Renal cortical epithelial cell (primary cell): ENCODE measurements at places on chromosomes 5 and 9.

- no peak for DNase-seq
Observed at GRCh38 chr9:116144555-116144954, 9.0 kb upstream of the PAPPA start.

DNA sequence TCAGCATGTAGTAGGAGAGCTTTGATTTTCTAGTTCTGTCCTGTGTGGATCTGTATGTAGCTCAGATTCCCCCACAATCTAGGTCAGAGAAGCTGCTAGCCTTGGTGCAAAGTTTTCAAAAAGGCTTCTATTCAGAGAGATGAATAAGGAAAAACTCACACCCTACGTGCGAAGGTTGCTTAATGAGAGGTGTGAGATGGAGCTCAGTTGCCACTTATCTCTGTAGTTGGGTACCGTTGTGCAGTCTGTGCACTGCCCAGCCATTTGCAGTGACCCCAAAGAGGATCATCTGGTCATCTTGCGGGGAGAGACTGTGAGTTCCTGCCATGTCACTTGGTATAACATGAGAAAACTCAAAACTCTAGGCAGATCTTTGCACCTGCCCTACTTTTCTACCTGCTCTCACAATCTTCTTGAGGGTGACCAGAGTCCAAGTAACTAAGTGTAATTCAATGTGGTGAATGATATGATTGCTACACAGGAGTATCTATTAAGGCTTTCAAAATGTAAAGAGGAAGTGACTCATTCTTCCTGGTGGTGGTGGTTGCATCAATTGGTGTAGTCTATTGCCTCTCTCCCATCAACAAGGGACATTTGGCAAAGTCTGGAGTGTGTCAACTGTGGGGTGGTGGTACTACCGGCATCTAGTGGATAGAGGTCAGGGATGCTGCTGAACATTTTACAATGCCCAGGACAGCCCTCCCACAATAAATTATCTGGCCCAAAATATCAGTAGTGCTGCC, 65.2 kb downstream of the TMC1 start:
- peak; percentile 91 for DNase-seq

- DNase-seq: peak; percentile 85
Observed at GRCh38 chr5:148910686-148911361, 84.4 kb downstream of the ADRB2 start.

DNA sequence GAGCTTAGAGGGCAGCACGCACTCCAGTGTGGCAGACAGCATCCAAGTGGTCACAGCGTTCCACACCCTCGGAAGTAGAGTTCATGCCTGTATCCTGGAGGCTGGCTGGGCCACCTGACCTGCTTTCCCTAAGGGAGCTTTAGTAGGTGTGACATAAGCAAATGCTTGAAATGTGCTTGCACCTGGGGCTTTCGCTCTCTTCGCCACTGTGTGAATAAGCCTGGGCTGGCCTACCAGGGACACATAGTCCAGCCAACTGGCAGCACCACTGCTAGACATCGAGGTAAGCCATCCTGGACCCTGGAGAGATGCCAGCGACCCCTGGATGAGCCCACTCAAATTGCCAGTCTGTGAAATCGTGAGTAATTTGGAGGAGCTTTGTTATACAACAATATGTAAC, 24.9 kb upstream of the IRX4 start:
- DNase-seq: no peak

GRCh38 chr5:150313501-150313900, 10.8 kb upstream of the ARSI start:
- no peak for DNase-seq

GRCh38 chr5:53882676-53883031, 322.2 kb downstream of the NDUFS4 start:
- DNase-seq: no peak

DNA sequence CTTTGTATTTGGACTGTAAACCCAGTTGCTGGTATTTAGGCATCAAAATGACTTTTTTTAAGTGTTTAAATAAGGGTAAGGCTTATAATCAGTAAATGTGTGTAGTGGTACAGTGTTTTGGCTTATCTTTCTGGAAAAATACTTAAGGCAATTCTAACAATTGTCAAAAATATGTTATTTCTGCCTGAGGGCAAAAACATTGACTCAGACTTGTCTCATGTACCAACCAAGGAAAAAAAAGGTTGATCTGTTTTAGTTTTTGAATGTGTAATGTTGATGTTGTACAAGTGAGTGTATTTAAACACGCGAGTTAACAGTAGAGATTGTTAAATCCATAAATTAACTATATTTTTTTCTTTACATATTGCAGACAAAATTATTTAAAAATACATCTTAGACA, 277.8 kb upstream of the TYRP1 start:
- DNase-seq: no peak

DNA sequence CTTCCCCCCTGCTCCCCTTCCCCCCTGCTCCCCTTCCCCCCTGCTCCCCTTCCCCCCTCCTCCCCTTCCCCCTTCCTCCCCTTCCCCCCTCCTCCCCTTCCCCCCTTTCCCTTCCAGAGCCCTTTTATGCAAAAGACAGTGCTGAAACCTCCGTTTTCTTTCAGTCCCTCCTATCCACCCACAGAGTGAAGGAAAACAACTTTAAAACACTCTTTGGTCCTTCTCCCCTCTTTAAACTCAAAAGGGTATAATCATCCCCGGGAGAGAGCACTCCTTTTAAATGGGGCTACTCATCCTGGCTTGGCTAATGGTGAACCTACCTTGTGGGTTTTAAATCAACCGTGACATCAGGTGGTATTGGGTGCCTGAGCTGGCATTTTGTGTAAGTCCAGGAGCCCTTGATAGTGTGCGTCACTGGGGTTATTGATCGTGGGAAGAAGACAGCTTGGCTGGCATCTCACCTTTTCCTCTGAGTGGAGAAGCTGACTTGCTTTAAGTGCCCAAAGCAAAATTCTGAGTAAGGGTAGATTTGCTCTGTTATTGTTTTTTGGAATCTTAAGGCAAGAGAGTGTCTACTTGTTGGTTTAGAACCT, 2.7 kb downstream of the LARP1 start:
- DNase-seq: peak; percentile 90
